CD4-positive, alpha-beta T cell treated with Interleukin-15 for 1 hour (primary cell): ENCODE measurements at places on chromosomes 1 and 21.

DNA sequence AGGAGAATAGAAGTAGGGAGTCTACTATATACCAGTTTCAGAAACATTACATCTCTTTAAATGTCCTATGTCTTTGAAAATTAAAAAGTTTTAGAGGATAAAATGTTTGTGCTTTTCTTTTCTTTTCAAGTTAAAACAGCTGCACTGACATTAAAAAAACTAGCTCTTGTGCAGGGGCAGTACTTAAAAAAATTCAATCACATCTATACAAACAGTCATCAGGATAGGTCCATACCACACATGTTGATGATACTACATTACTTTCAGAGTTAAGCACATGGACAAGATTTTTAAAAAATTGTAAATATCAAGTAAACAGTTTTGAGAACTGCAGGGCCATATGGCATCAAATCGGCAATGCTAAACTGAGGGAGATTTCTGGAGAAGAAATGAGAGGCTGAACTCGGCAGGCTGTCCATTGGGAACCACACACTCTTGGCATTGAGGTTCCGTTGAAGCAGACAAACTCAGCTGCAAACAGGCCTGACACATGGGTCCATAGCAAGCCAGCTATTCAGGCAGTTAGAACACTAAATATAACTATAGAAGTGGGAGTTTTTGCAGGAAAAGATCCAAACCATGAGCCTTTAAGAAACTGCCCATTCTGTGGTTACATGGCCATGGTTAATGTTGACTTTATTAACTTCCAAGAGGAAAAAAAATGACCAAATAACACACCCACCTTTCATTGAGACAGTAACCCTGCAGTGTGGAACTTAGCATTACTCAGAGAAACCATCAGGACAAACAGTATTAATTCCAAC is 84.5 kb upstream of the BCL10 start:
- no peak for DNase-seq

DNA sequence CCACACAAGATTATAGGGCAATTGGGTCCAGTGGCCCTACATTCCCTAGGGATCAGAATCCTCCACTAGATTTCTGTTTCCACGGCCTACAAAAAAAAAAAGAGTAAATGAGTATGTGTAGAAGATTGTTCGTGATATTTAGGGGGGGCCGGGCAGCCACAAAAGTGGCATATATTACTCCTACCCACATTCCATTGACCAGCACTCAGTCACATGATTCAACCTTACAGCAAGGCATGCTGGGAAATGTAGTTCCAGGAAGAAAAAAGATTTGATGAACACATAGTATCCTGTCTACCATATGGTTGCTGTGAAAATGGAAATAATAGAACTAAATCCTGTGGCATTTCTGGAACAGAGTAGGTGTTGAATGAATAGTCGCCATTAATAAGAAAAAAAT is 43.4 kb upstream of the GJB5 start:
- no peak for DNase-seq

- no peak for DNase-seq
These were observed at the start of gene S100A13 for GRCh38 chr1:153626904-153627714. S100A13 (minus strand) TSS chr1:153627505; CDS start chr1:153626472, 1,033 bp downstream.

- no peak for DNase-seq
These were observed 1.8 kb downstream of the RERE start for GRCh38 chr1:8815582-8816151.

- DNase-seq: no peak
These were observed 113.6 kb upstream of the KIF26B start for GRCh38 chr1:245041058-245041698.

DNA sequence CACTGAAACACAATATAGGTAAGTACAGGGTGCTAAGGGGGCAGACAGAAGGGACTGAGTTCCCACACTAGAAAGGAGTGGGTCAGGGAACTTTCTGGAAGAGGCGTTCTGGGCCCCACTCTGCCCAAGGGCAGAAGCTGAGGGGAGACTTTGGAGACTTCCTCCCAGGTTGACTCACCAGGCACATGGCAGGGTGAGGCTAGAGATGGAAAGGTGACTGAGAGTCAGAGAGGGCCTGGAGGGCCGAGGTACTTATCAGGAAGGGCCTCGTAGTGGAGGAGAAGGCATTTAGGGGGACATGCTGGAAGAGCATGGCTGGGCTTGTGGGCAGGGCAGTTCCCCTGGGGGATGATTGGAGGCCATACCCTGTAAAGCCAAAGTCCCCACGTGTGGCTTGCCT is 159.9 kb upstream of the JUN start:
- no peak for DNase-seq

DNA sequence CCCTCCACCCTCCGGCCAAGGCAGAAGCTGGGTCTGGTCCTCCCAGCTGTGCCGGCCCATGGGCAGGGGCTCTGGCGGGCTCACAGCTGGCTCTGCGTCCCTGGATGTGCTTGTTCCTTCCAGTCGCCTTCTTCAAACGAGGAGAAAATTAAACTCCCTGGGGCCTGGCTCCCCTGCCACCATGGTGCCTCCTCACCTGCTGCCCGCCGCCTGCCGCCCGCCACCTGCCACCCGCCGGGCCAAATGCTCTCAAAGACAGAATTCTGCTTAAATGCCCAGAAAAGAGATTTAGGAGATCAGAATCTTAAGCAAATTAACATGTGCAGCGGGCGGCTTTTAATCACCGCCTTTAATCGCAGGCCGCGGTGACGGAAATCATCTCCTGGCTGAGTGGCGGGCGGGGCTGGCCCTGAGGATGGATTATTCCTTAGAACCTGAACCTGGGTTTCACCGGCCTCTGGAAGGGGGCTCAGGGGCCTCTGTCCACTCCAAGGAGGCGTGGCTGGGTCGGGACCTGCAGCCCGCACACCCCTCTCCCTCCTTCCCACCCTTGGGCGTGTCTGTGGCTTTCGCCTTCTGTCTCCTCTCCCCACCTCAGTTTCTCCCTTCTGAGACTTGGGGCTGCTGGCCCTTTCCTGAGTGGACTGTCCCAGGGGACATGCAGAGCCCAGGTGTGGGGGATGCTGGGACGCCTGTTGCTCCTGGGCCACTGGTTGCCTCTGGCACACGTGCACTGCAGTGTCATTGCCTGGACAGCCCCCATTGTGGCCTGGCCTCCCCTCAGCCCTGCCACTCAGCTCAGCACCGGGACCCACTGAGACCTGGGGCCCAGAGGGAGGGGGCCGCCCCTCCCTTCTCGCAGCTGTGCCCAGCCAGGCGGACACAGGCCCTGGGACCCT is 10.5 kb upstream of the PLCH2 start:
- no peak for DNase-seq

GRCh38 chr1:48771561-48771960 is 5.1 kb downstream of the BEND5 start:
- no peak for DNase-seq

- DNase-seq: peak; percentile 54
These were observed 7.1 kb downstream of the GPR157 start for GRCh38 chr1:9121496-9122409.

DNA sequence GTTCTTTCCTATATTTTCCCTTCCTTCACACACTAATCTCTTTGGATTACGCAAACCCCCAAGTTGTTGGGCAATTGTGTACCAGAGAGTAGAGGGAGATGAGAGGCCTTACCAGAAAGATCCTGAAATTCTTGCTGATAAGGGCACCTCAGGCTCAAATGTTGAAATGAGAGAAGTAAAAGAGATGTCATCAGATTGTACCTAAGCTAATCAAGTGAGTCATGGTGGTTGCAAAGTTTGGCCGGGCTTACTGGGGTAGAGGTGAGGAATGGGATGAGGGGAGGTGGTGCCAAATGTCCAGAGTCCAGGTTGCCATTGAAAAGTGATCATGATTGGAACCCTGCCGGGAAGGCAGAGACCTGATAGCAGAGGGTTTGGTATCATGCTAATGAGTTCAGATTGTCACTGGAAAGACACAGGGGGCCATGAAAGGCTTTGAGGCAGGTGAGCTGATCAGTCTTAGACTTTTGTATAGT is 43.1 kb downstream of the OPTC start:
- DNase-seq: no peak

GRCh38 chr1:94541246-94542087 is at the start of gene F3:
F3 (minus strand) TSS chr1:94541759; CDS start chr1:94541636, 123 bp downstream.
- peak; percentile 76 for DNase-seq

DNA sequence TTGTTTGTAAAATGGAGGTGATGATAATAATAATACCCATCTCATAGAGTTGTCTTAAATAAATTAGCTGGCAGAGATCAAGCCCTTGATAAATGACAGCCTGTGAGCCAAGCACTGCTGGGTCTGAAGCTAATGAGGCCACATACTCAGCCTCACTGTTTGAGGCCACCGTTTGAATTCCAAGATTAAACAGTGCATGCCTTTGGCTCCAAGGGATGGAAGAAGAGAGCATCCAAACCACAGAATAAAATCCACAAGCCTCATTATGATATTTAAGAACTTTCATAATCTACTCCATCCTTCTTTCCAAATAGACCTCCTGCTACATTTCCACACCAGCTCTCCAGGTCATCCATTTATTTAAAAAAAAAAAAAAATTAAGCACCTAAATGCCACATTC is 29.0 kb downstream of the TGFBR3 start:
- DNase-seq: no peak

DNA sequence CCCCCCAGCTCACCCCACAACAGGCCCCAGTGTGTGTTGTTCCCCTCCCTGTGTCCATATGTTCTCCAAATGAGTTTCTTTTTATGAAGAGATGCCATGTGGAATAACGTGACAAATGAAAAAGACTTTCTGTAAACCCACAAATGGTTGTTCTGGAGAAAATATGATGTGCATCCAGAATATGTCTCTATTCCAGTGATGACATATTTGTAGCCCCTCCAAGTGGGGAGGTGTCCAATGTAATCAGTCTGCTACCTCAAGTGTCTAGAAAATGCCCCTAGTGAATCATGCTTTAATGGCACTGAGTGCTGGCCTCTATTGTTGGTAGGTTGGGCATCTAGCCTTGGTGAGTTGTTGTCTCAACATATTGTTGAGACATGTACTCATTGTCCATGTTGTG is 179.6 kb downstream of the KCNK2 start:
- DNase-seq: no peak

- no peak for DNase-seq
These were observed 36.4 kb downstream of the ZNF496 start for GRCh38 chr1:247295274-247295684.

DNA sequence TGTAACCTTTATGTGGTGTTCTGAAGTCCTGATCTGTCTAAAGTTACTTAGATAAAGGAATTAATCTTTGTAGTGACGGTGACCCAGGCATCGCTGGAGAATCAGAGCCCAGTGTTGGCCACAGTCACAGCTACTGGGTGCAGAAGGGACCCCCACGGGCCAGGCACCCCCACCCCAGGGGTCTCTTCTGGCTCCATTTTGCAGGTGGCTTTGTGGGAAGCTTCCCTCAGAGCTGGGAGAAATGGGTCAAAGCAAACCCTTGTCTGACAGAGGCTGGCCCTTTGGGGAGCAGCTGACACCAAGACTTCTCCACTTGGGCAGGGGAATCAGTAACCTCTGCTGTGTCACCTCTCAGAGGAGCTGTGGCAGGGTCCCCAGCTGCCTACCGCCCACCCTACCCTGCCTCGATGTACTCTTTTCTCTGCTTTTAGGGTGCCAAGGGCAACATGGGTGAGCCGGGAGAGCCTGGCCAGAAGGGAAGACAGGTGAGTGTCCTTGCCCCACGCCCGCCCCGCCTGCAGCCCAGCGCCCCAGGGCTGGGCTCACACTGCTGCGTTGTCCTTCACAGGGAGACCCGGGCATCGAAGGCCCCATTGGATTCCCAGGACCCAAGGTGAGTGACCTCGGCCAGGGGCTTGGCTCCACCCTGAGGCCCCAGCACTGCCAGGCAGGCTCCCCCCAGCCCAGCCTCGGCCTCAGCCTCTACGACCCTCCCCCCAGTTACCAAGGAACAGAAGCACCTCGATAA is 17.7 kb downstream of the COL6A2 start:
- DNase-seq: peak; percentile 5

GRCh38 chr21:15095326-15095725 is 30.5 kb upstream of the NRIP1 start:
- no peak for DNase-seq

GRCh38 chr1:183656355-183656754 is 3.2 kb upstream of the APOBEC4 start:
- no peak for DNase-seq

- no peak for DNase-seq
These were observed 5.1 kb downstream of the LYPD8 start for GRCh38 chr1:248750496-248750895.

- no peak for DNase-seq
These were observed 26.8 kb downstream of the GFI1 start for GRCh38 chr1:92459871-92460320.

DNA sequence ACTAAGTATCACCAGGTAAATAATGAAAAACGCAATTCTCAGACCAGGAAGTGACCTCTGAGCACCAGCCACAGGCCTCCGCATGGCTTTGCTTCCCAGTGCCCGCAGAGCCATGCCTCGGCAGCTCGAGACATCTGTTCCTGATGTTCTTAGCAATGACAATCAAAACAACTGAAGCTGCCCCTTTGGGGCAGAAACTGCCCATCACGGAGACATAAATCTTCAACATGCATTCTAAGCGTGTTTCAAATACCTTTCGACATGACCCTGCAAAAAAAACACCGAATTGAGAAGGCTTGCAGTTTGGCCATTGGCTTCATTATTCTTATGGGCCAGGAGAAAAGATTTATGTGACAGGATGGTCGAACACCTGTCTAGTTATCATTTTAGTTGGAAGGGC is 5.8 kb upstream of the RAP1GAP start:
- DNase-seq: no peak

- DNase-seq: no peak
These were observed 67.1 kb downstream of the FGGY start for GRCh38 chr1:59364037-59364436.
